Stimulated activated CD4-positive, alpha-beta T cell treated with anti-CD3 and anti-CD28 coated beads, Interleukin-12 subunit alpha, Interleukin-12 subunit beta, amount 100 ng/mL, for 48 hours (primary cell): ENCODE measurements at places on chromosomes 1 and 21.

DNA sequence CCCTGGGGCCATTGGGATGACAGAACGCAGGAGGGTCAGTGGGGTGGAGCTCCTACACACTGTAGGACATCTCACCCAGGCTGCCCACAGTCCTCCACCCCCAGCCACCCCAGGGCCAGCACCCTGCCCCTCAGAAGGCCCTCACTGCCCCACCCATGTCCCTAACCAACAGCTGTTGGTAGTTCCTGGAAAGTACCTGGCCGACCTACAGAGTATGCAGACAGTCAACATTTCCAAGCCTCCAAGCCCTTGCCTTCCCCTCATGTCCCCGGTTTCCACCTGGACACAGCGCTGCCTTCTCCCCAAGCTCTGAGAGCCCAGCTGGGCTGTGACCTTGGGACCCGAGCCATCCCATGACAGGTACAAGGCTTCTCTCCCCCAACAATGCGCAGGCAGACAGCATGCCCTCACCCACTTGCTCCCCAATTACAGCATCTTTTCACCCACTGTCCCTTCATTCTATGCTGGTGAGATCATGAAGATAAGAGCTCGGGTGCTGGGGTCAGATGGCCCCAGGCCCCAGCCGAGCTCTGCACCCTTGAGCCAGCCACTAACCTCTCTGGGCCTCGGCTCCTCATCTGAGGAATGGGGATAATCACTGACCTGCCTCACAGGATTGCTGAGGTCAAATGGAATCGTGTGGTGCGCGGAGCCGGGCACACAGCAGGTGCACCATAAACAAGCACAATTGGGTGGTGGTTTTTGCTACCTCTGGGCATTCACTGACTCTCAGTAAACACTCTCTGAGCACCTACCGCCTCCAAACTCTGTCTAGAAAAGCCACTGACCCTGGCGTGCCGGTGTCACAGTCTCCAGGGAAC, 11.2 kb downstream of the LAPTM5 start:
- no peak for DNase-seq

DNA sequence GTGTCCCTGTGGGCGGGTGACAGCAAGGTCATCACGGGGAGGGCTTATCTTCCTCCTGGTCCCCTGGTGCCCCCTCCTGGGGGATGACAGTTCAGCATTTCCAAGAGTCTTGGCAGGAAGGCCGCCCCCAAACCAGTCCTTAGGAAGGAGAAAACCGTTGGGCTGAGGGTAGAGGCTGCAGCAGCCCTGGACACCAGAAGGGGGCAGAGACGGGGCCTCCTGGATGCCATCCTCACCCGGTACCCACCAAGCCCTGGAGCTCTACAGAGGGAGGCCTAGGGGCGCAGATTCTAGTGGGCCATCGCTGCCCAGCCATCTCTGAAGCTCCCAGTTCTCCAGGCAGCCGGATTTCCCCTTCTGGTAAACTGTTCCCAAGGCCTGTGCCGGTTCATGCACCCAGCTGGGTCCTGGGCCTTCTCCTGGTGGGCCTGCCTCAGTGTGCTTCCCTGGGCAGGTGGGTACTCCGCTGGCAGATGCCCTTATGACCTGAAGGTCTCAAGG, 14.8 kb upstream of the ZNF669 start:
- no peak for DNase-seq

DNA sequence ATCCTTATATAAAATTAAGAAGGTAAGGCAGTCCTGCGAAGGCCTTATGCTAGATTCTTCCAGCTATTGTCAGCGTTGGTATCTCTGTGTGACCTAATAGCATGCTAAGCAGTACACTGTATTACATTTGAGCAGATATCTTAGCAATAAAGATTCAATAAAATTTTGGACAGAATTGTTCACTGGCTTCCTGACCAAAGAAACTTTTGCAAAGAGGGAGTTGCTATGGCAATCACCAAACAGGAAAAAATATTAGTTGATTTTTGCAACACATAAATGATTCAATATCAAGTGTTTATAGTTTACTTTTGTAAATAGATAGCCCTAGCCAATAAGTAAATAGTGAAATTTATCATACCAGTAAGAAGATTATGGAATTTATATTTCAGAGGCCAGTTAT, 31.0 kb upstream of the PLEKHO1 start:
- DNase-seq, result no peak

DNA sequence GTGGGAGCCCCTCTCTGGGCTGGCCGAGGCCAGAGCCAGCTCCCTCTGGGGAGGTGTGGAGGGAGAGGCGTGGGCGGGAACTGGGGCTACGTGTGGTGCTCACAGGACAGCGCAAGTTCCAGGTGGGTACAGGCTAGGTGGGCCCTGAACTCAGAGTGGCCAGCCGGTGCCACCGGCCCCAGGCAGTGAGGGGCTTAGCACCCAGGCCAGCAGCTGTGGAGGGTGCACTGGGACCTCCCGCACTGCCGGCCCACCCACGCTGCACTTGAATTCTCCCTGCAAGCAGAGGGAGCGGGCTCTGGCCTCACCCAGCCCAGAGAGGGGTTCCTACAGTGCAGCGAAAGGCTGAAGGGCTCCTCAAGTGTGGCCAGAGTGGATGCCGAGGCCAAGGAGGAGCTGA, 20.2 kb downstream of the PRAMEF20 start:
- no peak for DNase-seq
